Suprapubic skin (tissue), 4 donors: ENCODE measurements at places on chromosomes 6 and 20. TPM values are rescaled to one million over a fixed set of nuclear protein-coding genes. Genes with fewer than 3 reads are reported as not detected.
A peak's percentile ranks its signal among the peaks of the same experiment; 100 is the strongest.

DNA sequence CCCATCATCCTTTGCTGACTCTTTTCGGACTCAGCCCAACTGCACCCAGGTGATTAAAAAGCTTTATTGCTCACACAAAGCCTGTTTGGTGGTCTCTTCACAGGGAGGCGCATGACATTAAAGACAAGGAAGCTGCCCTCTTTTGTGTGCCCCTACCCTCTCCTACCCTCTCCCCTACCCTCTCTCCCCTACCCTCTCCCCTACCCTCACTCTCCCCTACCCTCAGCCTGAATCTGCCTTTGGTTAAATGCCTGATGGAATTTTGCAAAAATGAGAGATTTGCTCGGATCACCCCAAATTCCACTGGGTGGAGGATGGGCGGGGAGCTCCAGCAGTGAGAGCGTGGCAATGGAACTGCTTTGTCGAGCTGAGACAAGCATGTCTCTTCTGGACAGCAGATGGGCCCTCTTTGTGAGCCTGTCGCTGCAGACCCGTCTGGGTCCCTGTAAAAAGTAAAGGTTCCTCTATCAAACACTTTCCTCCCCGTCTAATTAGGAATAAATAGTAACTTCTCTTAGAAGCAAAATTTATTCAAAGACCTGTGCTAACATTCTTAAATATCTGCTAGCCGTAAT is 76.4 kb upstream of the MLN start:
- H3K4me3 ChIP-seq, result no peak overlapping the region
- H3K36me3 ChIP-seq, result no peaks in the 10 kb centered on the region
- peaks cover 13% of the 10 kb centered on the region for H3K4me1 ChIP-seq
- no peak overlapping the region for H3K27ac ChIP-seq
- no peak for DNase-seq
- peaks cover 23% of the 10 kb centered on the region for H3K27me3 ChIP-seq

- H3K36me3 ChIP-seq, result no peaks in the 10 kb centered on the region
- H3K4me3 ChIP-seq, result no peak overlapping the region
- no peak for DNase-seq
- no peaks in the 10 kb centered on the region for H3K4me1 ChIP-seq
These were observed 622.6 kb upstream of the PTCHD4 start for GRCh38 chr6:48733581-48733980.

- peaks cover 5% of the 10 kb centered on the region for H3K4me1 ChIP-seq
- DNase-seq, result no peak
- H3K4me3 ChIP-seq, result peak overlapping the region; percentile 39
- peaks cover 10% of the 10 kb centered on the region for H3K27me3 ChIP-seq
These were observed 230.7 kb upstream of the BTBD3 start for GRCh38 chr20:11686820-11687543.

- no peak overlapping the region for H3K4me3 ChIP-seq
- peaks cover 31% of the 10 kb centered on the region for H3K36me3 ChIP-seq
- H3K27ac ChIP-seq, result no peak overlapping the region
- DNase-seq, result no peak
These were observed 192.3 kb downstream of the UTRN start for GRCh38 chr6:144477396-144477795.

DNA sequence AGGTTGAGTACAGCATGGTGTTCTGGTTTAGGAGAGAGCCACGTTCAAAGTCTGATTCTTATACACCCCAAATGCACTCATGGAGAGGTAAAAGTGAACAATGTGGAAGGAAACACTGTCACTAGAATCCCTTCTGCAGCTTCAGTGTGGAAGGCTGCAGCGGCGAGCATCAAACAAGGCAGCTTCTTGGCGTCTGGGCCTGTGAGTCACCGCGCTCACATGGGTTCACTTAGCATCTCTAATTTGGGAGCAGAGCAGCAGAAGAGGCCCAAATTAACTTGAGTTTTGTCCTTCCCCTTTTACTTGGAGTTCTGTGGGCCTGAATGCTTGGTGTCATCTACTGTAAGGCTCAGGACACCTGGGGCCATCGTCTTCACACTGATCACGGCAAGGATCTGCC is 10.9 kb upstream of the E2F1 start:
- H3K27me3 ChIP-seq, result no peaks in the 10 kb centered on the region
- DNase-seq, result peak; percentile 79
- peak overlapping the region; percentile 18 for H3K27ac ChIP-seq
- H3K4me3 ChIP-seq, result no peak overlapping the region
- peaks cover 30% of the 10 kb centered on the region for H3K4me1 ChIP-seq

DNA sequence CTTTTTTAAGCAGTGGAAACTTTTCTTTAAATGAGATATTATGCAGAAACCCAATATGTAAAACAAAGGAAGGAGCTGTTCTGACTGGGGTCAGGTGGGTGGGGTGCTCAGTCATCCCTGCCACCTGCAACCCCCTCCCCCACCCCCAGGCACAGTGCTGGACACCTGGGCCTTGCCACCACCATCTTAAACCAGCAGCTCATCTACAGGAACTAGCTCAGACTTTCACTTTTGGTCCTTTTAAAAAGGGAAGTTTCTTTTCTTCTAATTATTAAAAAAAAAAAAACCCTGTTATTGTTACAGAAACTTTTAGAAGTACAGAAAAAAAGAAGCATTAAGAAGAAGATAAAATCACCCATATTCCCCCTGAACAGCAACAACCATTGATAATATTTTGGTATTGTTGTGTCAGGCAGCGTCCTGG is 37.1 kb downstream of the PPP1R16B start:
- H3K4me1 ChIP-seq, result no peaks in the 10 kb centered on the region
- DNase-seq, result no peak
- H3K27me3 ChIP-seq, result peaks cover 19% of the 10 kb centered on the region
- H3K4me3 ChIP-seq, result no peak overlapping the region

The PDE7B gene
- total RNA-seq, result 0.76 TPM

DNA sequence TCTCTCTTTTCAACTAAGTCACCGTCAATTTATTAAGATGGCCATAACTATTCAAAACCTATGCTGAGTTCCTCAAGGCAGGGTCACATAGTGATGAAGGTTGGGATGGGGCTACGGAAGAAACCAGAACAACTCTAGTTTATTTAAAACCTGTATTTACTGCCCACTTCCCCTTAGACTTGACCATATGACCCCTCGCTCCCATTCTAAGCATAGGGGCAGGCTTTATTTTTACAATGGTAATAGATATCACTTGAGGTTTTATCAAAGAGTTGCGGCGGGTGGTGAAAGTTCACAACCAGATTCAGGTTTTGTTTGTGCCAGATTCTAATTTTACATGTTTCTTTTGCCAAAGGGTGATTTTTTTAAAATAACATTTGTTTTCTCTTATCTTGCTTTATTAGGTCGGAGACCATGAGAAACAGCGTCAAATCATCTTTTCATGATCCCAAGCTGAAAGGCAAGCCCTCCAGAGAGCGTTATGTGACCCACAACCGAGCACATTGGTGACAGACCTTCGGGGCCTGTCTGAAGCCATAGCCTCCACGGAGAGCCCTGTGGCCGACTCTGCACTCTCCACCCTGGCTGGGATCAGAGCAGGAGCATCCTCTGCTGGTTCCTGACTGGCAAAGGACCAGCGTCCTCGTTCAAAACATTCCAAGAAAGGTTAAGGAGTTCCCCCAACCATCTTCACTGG is 5.5 kb downstream of the EDN1 start:
- DNase-seq, result no peak
- no peaks in the 10 kb centered on the region for H3K36me3 ChIP-seq
- H3K4me1 ChIP-seq, result peaks cover 52% of the 10 kb centered on the region
- H3K4me3 ChIP-seq, result peak overlapping the region; percentile 15

GRCh38 chr6:27642744-27643456 is 170.0 kb upstream of the ZNF184 start:
- no peaks in the 10 kb centered on the region for H3K36me3 ChIP-seq
- H3K4me3 ChIP-seq, result no peak overlapping the region
- no peaks in the 10 kb centered on the region for H3K4me1 ChIP-seq
- no peak overlapping the region for H3K27ac ChIP-seq
- DNase-seq, result no peak
- peaks cover 23% of the 10 kb centered on the region for H3K27me3 ChIP-seq

- peaks cover 48% of the 10 kb centered on the region for H3K4me1 ChIP-seq
- no peaks in the 10 kb centered on the region for H3K27me3 ChIP-seq
- DNase-seq, result no peak
- H3K4me3 ChIP-seq, result peak overlapping the region; percentile 97
- H3K36me3 ChIP-seq, result no peaks in the 10 kb centered on the region
These were observed 381 bp upstream of the BICRAL start for GRCh38 chr6:42781546-42781795.

- H3K27me3 ChIP-seq, result no peaks in the 10 kb centered on the region
- no peak overlapping the region for H3K27ac ChIP-seq
- H3K4me1 ChIP-seq, result no peaks in the 10 kb centered on the region
- DNase-seq, result no peak
- no peak overlapping the region for H3K4me3 ChIP-seq
These were observed 13.6 kb downstream of the GINS1 start for GRCh38 chr20:25421102-25421501.

The CCN6 gene
- 1.0 TPM for total RNA-seq

The HLA-DOA gene
- total RNA-seq, result 8.9 TPM

DNA sequence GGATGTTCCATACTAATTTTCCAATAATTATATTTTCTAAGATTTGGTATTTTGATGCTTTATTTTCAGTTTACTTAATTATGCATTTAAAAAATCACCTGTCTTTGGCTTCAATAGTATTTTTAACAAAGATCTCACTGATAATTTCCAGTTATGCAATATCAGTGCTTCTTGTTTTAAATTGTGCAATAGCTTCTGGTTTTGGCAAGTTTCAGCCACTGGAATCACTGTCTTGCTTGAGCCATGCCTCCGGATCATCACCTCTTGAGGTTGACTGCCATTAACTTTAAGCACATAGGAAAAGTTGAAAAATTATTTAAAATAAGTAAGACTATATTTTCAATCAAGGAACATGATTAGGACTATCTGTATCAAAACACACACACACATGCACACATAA is 1242.1 kb downstream of the HACE1 start:
- no peak overlapping the region for H3K4me3 ChIP-seq
- H3K4me1 ChIP-seq, result no peaks in the 10 kb centered on the region
- no peaks in the 10 kb centered on the region for H3K27me3 ChIP-seq
- H3K27ac ChIP-seq, result no peak overlapping the region
- DNase-seq, result no peak

The PTCHD4 gene
- total RNA-seq, result not detected

The MOG gene
- total RNA-seq, result not detected

DNA sequence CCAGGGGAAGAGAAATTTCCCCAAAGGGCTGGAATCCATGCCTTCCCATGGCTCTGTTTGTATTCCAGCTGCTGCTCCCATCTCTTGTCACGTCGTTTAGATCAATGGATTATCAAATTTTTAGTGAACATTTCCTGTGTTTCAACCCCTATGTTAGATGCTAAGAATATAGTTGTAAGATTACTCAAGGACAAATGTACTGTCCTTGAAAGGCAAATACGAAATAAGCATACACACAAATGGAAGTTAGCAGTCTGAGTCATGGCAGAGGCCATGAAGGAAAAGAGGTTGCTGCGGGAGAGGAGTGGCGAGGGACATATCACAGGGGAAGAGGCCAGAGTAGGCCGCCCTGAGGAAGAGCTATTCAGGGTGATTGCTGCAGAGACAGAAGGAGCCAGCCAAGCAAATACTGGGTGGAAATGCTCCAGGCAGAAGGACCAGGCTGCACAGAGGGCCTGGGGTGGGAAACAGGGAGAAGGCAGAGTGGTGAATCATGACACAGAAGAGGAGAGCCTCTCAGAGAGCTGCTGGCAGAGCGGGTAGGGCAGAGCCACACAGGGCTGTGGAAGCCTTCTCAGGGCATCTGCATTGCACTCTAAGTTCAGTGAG is 219.2 kb upstream of the LRFN2 start:
- DNase-seq, result no peak
- no peak overlapping the region for H3K27ac ChIP-seq
- H3K36me3 ChIP-seq, result no peaks in the 10 kb centered on the region
- no peaks in the 10 kb centered on the region for H3K27me3 ChIP-seq

DNA sequence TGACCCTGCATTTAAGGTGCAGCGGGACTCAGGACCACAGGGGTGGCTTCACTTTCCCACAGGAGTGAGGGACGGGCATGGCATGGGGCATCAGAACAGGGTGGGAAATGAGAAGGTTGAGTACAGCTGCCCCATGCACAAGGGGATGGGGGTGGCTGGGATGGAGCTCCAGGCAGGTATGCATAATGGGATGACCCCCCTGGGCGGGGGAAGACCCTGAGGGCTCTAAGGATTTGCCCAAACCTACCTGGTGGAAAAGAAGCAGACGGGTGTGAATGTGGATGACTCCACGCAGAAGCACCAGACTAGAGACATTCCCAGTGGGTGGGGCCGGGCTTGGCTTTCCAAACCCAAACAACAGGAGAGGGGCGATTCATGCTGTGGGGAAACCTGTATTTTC is 200.3 kb downstream of the SYNDIG1 start:
- H3K4me1 ChIP-seq, result no peaks in the 10 kb centered on the region
- H3K27me3 ChIP-seq, result peaks cover 4% of the 10 kb centered on the region
- no peaks in the 10 kb centered on the region for H3K36me3 ChIP-seq

- H3K4me3 ChIP-seq, result no peak overlapping the region
- peaks cover 6% of the 10 kb centered on the region for H3K4me1 ChIP-seq
- H3K27ac ChIP-seq, result no peak overlapping the region
- DNase-seq, result no peak
These were observed 229.1 kb downstream of the NFATC2 start for GRCh38 chr20:51313358-51313827.

DNA sequence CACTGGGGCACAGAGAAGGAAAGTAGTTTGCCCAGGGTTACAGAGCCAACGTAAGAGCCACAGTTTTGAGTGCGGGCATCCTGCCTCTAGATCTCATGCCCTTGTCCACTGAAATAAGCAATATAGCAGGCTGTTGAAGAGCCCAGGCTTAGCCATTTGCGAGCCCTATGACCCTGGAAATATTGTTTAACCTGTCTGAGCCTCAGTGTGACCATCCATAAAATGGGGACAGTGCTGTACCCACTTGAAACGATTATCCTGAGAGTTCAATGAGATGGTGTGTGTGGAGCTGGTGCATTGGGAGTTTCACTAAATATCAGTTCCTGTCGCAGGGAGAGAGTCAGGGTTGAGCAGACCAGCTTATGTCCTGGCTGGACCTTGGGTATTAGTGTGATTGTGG is 173.1 kb upstream of the KCNG1 start:
- no peaks in the 10 kb centered on the region for H3K36me3 ChIP-seq
- H3K4me1 ChIP-seq, result no peaks in the 10 kb centered on the region
- no peak for DNase-seq
- no peak overlapping the region for H3K27ac ChIP-seq
- H3K4me3 ChIP-seq, result no peak overlapping the region
- peaks cover 17% of the 10 kb centered on the region for H3K27me3 ChIP-seq

- no peaks in the 10 kb centered on the region for H3K36me3 ChIP-seq
- H3K27me3 ChIP-seq, result peaks cover 11% of the 10 kb centered on the region
- H3K27ac ChIP-seq, result no peak overlapping the region
- H3K4me1 ChIP-seq, result peaks cover 1% of the 10 kb centered on the region
- no peak overlapping the region for H3K4me3 ChIP-seq
- DNase-seq, result no peak
These were observed 44.6 kb downstream of the JPH2 start for GRCh38 chr20:44142413-44142812.
